Hindlimb muscle (tissue), 1 donor: ENCODE measurements at places on chromosomes 11 and 22. TPM values are rescaled to one million over a fixed set of nuclear protein-coding genes. Genes with fewer than 3 reads are reported as not detected.

The CDON gene
- polyA plus RNA-seq: 19.4 TPM

The OR8D1 gene
- not detected for polyA plus RNA-seq

The RAB3IL1 gene
- 31.7 TPM for polyA plus RNA-seq

The OR52N4 gene
- polyA plus RNA-seq: 0.26 TPM

The APIP gene
- 22.2 TPM for polyA plus RNA-seq

The RTCB gene
- polyA plus RNA-seq: 56.4 TPM

The RCOR2 gene
- polyA plus RNA-seq: 11.0 TPM

The SEPTIN3 gene
- polyA plus RNA-seq: 0.63 TPM

The SOX6 gene
- polyA plus RNA-seq: 30.0 TPM

The SLC22A8 gene
- not detected for polyA plus RNA-seq

The DCHS1 gene
- polyA plus RNA-seq: 43.8 TPM

The CHRM1 gene
- polyA plus RNA-seq: not detected

The POU2F3 gene
- 0.46 TPM for polyA plus RNA-seq

The GSTT2B gene
- 14.3 TPM for polyA plus RNA-seq

The WT1 gene
- polyA plus RNA-seq: not detected

DNA sequence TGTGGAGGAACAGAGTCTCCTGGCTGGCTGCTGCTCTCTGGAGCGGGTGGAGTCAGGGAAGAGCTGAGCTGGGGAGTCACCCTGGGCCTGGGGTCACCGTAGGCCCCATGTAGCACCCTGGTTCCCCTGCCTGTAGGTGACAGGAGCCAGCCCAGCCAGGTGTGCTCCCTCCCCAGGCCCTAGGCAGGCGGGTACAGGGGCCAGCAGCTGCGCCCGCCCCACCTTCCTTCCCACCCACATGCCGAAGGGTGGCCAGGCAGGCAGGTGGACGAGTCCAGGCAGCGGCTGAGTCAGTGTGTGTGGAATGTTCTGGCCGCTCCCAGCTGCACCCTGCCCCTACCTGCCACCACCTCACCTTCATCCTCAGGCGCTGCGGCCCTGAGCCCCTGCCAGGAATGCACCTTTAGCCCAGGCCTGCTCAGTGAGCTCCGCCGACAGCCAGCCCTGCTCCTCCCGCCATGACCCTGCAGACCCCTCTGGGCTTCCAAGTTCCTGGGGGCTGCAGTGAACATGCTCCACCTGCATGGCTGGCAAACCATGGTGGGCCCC, 654 bp upstream of the SYT8 start:
- DNase-seq: no peak

DNA sequence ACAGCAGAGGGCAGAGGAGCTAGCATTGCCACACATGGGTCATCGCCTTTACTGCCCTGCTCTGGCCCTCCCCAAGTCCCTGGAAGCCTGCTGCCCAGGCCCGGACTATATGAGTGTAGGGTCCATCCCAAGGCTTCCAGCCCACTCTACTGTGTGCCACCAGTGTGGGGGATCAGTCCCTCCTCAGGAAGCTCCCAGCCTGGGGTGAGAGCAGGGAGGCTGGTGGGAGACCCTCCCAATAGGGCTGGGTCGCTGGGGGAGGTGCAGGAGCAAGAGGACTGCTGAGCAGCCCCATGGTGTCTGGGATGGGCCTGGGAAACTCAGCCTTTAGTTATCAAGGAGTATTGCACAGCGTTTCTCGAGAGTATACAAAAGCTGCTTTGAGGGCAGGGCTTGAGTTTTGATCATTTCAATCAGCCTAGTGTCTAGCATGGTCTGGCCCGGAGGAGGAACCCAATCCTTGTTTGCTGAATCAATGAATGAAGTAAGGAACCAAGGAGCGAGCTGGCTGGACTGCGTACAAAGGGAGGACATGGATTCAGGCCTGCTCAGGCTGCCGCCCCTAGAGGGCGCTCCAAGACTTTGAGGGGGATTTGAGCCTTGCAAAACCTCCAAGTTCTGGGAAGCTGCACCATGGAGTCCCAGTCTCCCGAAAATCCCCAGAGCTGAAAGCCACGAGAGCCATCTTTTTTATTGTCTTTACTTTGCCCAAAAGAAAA, 89.0 kb upstream of the PARVA start:
- DNase-seq: peak; percentile 62

DNA sequence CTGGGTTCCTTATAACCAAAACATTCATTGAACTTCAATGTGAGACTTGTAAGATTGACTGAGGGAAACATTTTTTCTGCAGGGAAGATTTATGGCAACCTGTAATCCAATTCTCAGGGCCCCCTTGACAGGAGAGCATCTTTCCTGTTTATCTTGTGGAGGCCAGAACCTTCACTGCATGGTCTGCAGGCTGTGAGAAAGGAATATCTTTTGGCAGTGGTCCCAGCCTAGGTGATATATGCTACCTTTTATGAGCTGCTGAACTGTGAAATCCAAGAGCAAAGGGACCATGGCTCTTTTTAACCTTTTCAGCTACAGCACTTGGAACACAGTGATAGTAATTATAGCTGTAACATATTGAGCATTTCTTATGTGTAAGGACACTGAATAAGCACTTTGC, 590.2 kb upstream of the B3GAT1 start:
- no peak for DNase-seq

DNA sequence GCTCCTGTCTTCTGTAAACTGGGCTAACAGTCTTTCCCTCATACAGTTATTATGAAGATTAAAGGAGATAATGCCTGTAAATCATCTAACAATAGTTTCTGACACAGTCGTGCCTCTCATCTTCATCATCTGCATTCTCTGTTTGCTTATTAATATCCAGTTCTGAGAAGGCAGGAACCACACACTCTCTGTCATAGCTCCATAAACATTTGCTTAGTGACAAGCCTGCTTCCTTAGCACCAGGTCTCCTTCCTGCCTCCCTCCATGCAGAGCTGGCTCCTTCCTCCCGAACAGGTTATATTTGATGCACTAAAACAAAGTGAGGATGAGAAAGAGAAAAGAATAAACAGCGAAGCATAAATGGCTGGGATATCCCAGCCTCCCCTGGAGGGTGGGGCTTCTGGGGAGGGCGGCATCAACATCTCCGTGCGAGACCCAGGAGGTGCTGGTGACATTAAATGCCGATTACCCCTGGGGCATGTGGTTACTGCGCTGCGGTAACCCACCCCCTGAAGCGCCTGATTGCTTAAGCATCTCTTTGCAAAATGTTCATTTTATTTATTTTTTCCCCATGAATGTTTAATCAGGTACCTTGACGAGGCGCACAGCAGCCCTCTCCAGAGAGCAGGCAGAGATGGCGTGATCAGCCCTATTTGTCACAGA, 404.9 kb downstream of the NXPE2 start:
- no peak for DNase-seq

- DNase-seq: no peak
These were observed 18.8 kb upstream of the ST3GAL4 start for GRCh38 chr11:126336671-126337101.

- DNase-seq: no peak
These were observed 47.5 kb downstream of the IRAG1 start for GRCh38 chr11:10646005-10646404.

GRCh38 chr11:57307666-57308270, 17.0 kb downstream of the TNKS1BP1 start:
- DNase-seq: no peak

DNA sequence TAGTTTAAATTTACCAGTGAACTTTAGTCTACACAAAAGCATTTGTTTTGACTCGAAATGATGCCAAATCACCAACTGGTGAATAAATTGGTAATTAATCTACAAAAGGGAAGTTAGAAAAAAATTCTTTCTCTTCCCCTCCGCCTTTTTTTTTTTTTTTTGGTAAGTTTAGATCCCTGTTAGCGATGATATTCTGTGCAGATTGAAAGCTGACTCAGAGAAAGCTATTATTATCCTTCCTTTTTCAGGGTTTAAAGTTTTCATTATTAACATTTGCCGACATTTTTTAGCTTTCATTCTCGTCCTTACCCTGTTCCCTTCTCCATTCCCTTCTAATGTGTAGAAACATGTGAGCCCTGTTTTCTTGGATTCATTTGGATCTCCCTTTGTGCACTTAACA, 16.8 kb upstream of the NUP160 start:
- no peak for DNase-seq

- no peak for DNase-seq
These were observed 290.3 kb upstream of the API5 start for GRCh38 chr11:43021466-43021865.

- DNase-seq: peak; percentile 29
These were observed 51.8 kb downstream of the C11orf71 start for GRCh38 chr11:114348200-114349191.

- no peak for DNase-seq
These were observed 28.7 kb downstream of the TUB start for GRCh38 chr11:8109675-8110074.

DNA sequence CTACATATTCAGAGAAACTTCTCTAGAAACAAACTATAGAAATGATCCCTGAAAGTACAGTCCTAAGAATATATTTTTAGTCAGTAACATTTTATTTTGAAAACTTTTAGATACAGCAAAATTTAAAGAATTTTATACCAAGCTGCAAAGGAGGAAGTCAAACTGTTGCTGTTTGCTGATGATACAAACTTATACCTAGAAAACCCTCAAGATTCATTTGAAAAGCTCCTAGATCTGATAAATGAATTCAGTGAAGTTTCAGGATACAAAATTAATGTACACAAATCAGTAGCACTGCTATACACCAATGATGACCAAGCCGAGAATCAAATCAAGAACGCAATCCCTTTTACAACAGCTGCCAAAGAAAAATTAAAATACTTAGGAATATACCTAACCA, 10.1 kb downstream of the ZBTB44 start:
- DNase-seq: no peak

DNA sequence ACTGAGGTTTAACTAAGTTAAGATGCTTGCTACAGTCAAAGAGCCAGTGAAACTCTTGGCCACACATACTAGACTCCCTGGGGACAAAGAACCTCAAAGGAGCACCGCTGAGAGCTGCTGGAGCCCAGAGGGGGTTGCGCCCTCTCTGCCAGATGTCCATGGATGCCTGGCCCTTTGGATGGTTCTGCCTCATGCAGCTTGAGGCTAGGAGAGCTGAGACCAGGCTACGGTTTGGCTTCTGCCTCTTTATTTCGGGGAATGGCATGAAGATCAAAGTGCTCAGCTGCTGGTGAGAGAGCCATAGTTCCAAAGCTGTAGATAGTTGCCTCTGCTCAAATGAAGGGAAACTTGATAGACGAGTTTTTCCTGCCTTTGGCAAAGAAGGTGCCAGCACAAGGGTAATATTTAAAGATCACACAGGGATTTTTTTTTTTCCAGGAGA, 43.0 kb downstream of the RASSF10 start:
- DNase-seq: no peak

GRCh38 chr22:17773606-17774205, 563 bp downstream of the BID start:
- no peak for DNase-seq

DNA sequence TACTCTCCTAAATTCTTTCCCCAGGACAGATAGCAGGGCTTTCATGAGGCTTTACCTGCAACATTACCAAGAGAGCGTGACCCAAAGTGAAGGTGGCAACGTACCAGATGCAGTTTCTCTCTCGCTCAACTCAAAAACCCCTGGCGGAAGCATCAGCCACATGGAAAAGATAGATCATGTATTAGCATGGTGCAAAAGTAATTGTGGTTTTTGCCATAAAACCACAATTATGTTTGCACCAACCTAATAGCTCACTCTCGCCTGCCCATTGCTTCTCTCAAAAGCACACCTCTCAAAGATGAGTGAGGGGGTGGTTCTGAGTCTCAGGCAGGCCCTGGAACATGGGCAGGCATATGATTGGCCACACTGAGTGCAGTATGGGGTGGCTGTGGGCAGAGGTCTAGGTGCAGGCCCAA, 7.0 kb downstream of the MS4A6A start:
- DNase-seq: no peak

GRCh38 chr22:30252411-30253204, 6.0 kb upstream of the LIF start:
- no peak for DNase-seq

GRCh38 chr11:59173964-59174663, 2.2 kb downstream of the DTX4 start:
- DNase-seq: no peak

- DNase-seq: no peak
These were observed 38.4 kb upstream of the KLHL35 start for GRCh38 chr11:75471176-75471973.

DNA sequence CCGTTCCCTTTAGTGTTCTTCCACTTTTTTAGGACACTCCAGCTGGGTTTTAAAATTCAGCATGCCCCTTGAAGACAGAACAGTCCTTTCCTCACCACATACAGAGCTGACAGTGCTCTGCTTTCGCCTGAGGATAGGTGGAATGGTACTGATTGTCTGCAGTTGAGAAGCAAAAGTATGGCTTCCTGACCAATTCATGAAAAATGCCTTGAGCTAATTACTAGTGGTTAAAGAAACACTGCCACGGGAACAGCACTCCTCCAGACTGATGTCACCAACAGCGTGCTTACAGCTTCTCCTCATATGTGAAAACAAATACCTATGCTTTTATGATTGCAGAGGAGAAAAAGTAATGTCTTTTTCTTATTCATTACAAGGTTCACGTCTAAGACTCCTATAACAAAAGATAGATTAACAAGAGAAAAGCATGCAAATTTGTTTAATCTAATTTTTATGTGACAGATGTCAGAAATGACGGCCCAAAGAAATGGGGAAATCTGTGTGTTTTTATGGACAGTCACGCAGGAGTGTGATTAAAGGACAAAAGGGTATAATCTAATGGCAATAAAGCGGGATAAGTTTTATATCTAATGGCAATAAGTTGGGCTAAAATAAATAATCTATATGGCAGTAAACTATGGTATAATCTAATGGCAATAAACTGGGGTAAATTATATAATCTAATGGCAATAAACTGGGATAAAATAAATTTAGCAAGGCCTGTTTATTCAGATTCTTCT, 123.4 kb upstream of the ARHGAP42 start:
- no peak for DNase-seq

- no peak for DNase-seq
These were observed 65.9 kb upstream of the BLID start for GRCh38 chr11:122181893-122182292.

DNA sequence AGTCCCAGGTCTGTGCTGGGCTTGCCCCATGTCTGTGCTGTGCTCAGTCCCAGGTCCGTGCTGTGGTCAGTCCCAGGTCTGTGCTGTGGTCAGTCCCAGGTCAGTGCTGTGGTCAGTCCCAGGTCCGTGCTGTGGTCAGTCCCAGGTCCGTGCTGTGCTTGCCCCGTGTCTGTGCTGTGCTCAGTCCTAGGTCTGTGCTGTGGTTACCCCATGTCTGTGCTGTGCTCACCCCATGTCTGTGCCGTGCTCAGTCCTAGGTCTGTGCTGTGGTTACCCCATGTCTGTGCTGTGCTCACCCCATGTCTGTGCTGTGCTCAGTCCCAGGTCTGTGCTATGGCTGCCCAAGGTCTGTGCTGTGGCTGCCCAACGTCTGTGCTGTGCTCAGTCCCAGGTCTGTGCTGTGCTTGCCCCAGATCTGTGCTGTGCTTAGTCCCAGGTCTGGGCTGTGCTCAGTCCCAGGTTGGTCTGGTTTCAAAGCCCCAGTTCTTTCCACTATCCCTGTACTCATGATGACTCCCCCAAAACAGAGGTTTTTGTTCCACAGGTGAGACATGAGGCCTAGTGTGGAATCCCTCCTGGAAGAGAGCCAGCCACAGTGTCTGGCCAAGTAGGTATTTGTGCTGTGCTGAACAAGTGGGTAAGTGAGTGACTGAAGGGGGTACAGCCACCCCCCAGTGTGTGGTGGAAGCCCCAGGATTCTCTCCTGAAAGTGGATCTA, 34.8 kb downstream of the IRAG1 start:
- no peak for DNase-seq
